ENCODE measurements at places on chromosomes 2 and 18.

GRCh38 chr2:29697715-29698114 is 223.7 kb downstream of the ALK start:
- no peak for DNase-seq
- no peaks in the 10 kb centered on the region for H3K36me3 ChIP-seq
- H3K27me3 ChIP-seq, result no peaks in the 10 kb centered on the region
- no peak overlapping the region for H3K4me3 ChIP-seq
- no peaks in the 10 kb centered on the region for H3K4me1 ChIP-seq

- H3K4me1 ChIP-seq, result peaks cover 21% of the 10 kb centered on the region
- DNase-seq, result no peak
- peak overlapping the region; percentile 72 for H3K27ac ChIP-seq
These were observed 825 bp downstream of the THUMPD2 start for GRCh38 chr2:39778233-39778632.

GRCh38 chr2:3434654-3435053 is 55.2 kb downstream of the TRAPPC12 start:
- H3K27me3 ChIP-seq, result no peaks in the 10 kb centered on the region
- no peak overlapping the region for H3K27ac ChIP-seq
- H3K36me3 ChIP-seq, result no peaks in the 10 kb centered on the region

- no peak overlapping the region for H3K27ac ChIP-seq
- H3K36me3 ChIP-seq, result no peaks in the 10 kb centered on the region
- H3K4me3 ChIP-seq, result no peak overlapping the region
- DNase-seq, result no peak
- H3K4me1 ChIP-seq, result no peaks in the 10 kb centered on the region
These were observed 575.1 kb upstream of the CDH7 start for GRCh38 chr18:65175681-65176080.

GRCh38 chr2:51344886-51345285 is 313.0 kb upstream of the NRXN1 start:
- no peaks in the 10 kb centered on the region for H3K36me3 ChIP-seq
- no peaks in the 10 kb centered on the region for H3K4me1 ChIP-seq
- DNase-seq, result no peak
- H3K4me3 ChIP-seq, result no peak overlapping the region

GRCh38 chr2:109124982-109125592 is 3.9 kb upstream of the SH3RF3 start:
- no peak overlapping the region for H3K4me3 ChIP-seq
- DNase-seq, result no peak
- H3K27me3 ChIP-seq, result no peaks in the 10 kb centered on the region
- no peaks in the 10 kb centered on the region for H3K36me3 ChIP-seq

- no peaks in the 10 kb centered on the region for H3K27me3 ChIP-seq
- no peaks in the 10 kb centered on the region for H3K36me3 ChIP-seq
- H3K4me3 ChIP-seq, result no peak overlapping the region
- H3K27ac ChIP-seq, result no peak overlapping the region
- no peaks in the 10 kb centered on the region for H3K4me1 ChIP-seq
These were observed 214.4 kb upstream of the SLC39A10 start for GRCh38 chr2:195442458-195443175.

- no peaks in the 10 kb centered on the region for H3K4me1 ChIP-seq
- H3K4me3 ChIP-seq, result no peak overlapping the region
- no peak for DNase-seq
- H3K36me3 ChIP-seq, result no peaks in the 10 kb centered on the region
These were observed 715.1 kb upstream of the CDH7 start for GRCh38 chr18:65035701-65036100.

DNA sequence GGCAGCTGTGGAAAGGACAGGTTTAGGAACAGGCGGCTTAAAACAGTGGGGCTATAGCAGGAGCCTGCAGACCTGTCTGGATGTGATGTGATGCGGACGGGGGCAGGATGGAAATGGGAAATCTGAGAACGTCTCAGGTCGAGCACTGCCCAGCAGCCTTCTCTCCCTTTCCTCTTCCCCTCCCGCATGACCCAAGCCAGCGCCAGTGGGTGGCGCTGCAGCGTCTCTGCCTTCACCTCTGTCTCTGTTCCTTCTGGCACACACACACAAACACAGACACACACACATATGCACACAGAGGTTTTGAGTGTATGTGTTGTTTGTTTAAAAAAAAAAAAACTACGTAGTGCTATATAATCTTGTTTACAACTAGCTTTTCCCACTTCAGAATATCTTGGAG is 82.0 kb upstream of the SLC66A3 start:
- H3K36me3 ChIP-seq, result no peaks in the 10 kb centered on the region
- H3K27ac ChIP-seq, result no peak overlapping the region
- no peak overlapping the region for H3K4me3 ChIP-seq
- no peak for DNase-seq
- H3K27me3 ChIP-seq, result no peaks in the 10 kb centered on the region
- H3K4me1 ChIP-seq, result no peaks in the 10 kb centered on the region

DNA sequence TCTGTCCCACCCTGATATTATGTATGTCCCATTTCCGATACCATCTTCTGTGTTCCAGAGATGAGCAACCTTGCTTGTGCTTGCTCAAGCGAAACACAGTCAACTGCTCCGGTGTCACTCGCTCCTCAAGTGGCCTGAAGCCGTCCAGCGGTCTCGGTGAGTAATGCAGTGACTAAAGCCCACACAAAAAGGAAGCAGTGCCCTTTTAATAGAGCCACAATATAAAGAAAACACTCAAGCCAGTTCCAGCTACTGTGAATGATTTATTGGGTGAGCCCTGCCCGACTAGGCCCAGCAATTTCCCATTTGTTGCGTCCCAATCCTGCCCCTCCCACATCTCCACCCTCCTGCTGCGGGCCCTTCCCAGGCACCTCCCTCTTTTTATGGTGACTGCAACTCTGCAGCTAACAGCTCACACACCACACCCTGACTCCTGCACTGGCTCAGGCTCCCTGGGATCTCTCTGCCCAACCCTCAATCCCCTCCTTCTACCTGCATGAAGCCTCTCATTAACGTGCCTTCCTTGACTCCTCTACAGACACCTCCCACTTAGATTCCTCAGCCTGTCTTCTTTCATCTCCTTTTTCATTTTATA is 44.2 kb upstream of the DSC1 start:
- no peaks in the 10 kb centered on the region for H3K36me3 ChIP-seq
- no peak overlapping the region for H3K27ac ChIP-seq
- no peaks in the 10 kb centered on the region for H3K27me3 ChIP-seq
- H3K4me1 ChIP-seq, result no peaks in the 10 kb centered on the region
- H3K4me3 ChIP-seq, result no peak overlapping the region

DNA sequence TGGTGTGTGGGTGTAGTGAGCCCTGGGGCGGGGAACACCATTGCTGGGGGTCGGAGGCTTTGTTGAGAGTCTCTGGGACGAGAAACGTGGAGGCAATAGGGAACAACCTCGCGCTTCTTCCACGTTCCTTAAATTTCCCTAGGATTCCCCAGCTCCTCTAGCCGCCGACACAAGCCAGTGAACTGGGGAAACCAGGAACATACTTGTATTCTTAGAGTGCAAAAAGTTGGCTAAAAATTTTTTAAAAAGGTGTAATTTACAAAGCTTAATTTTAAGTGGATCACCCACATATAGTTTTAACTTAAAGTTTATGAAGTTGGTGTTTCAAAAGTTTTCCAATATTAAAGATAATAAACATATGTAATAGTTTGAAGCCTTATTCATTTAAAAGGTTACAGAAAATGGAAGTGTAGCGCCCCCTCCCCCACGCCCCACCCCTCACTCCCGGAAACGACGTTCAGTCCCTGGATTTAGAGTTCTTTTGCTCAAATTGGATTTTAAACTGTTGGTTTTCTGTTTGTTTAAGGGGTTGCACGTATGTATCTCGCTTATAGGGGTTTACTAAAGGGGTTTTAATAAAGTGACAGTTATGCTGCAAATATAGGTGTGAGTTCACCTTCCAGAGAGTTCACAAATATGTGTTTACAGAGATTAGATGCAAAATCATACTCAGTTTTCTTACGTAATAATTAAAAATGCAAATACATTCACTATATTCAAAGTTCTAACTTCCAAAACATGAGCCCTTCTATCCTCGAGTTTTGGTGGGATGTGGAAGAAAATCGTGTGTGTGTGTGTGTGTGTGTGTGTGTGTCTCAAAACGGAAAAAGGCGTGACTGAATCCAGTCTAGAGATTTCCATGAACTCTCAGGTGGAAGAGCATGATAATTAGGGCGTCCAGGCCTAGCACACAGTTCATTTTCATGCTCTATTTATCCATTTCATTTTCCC is 872 bp downstream of the DSG2 start:
- peaks cover 13% of the 10 kb centered on the region for H3K27me3 ChIP-seq
- DNase-seq, result no peak
- no peaks in the 10 kb centered on the region for H3K36me3 ChIP-seq
- no peaks in the 10 kb centered on the region for H3K4me1 ChIP-seq
- peak overlapping the region; percentile 34 for H3K4me3 ChIP-seq

- H3K27ac ChIP-seq, result no peak overlapping the region
- H3K36me3 ChIP-seq, result no peaks in the 10 kb centered on the region
- DNase-seq, result no peak
- H3K27me3 ChIP-seq, result no peaks in the 10 kb centered on the region
These were observed 28.3 kb downstream of the ANKMY1 start for GRCh38 chr2:240529344-240529999.

DNA sequence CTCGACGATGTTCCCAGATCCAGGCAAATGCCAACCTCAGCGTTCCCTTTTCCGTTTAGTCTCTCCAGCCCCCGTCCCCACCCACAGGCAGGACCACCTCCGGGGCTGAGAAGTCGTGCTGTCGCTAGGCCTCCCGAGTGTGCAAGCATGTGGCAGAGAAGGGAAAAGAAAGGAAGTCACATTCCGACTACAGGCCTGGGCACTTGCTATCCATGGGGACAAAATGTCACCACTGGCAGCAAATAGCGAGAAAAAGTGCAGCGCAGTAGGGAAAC is 420 bp downstream of the PIGN start:
- H3K4me1 ChIP-seq, result peaks cover 51% of the 10 kb centered on the region
- peak overlapping the region; percentile 76 for H3K27ac ChIP-seq
- no peaks in the 10 kb centered on the region for H3K36me3 ChIP-seq
- peak overlapping the region; percentile 98 for H3K4me3 ChIP-seq
- DNase-seq, result no peak

- H3K27ac ChIP-seq, result no peak overlapping the region
- no peaks in the 10 kb centered on the region for H3K27me3 ChIP-seq
- no peaks in the 10 kb centered on the region for H3K4me1 ChIP-seq
- DNase-seq, result no peak
- no peak overlapping the region for H3K4me3 ChIP-seq
These were observed 122.7 kb downstream of the VIT start for GRCh38 chr2:36819095-36819711.

GRCh38 chr2:6352906-6353515 is 512.7 kb downstream of the CMPK2 start:
- no peak overlapping the region for H3K27ac ChIP-seq
- no peaks in the 10 kb centered on the region for H3K27me3 ChIP-seq
- no peak overlapping the region for H3K4me3 ChIP-seq
- no peaks in the 10 kb centered on the region for H3K36me3 ChIP-seq
- H3K4me1 ChIP-seq, result no peaks in the 10 kb centered on the region

- H3K4me1 ChIP-seq, result no peaks in the 10 kb centered on the region
- H3K27me3 ChIP-seq, result no peaks in the 10 kb centered on the region
- no peak overlapping the region for H3K4me3 ChIP-seq
- no peaks in the 10 kb centered on the region for H3K36me3 ChIP-seq
These were observed 15.1 kb downstream of the COBLL1 start for GRCh38 chr2:164826293-164827243.

DNA sequence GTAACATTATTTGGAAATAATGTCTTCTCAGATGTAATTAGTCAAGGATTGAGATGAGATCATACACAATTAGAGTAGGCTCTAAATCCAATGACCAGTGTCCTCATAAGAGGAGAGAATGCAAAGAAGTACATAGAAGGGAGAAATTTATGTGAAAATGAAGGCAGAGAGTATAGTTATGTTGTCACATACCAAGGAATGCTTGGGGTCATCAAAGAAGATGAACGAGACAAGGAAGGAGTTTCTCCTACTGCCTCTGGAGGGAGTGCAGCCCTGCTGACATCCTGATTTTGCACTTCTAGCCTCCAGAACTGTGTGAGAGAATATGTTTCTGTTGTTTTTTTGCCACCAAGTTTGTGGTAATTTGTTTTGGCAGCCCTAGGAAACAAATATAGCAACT is 100.1 kb downstream of the GALNT13 start:
- no peak overlapping the region for H3K27ac ChIP-seq
- no peaks in the 10 kb centered on the region for H3K27me3 ChIP-seq
- H3K4me3 ChIP-seq, result no peak overlapping the region
- no peak for DNase-seq
- H3K4me1 ChIP-seq, result no peaks in the 10 kb centered on the region

- peak overlapping the region; percentile 88 for H3K27ac ChIP-seq
- H3K27me3 ChIP-seq, result no peaks in the 10 kb centered on the region
- peak overlapping the region; percentile 46 for H3K4me3 ChIP-seq
- no peak for DNase-seq
- H3K4me1 ChIP-seq, result peaks cover 53% of the 10 kb centered on the region
These were observed 48.8 kb downstream of the C2orf42 start for GRCh38 chr2:70141902-70142589.

GRCh38 chr2:10514273-10514672 is 66.1 kb upstream of the ODC1 start:
- no peaks in the 10 kb centered on the region for H3K27me3 ChIP-seq
- H3K27ac ChIP-seq, result no peak overlapping the region
- H3K4me1 ChIP-seq, result no peaks in the 10 kb centered on the region
- H3K4me3 ChIP-seq, result no peak overlapping the region
- no peaks in the 10 kb centered on the region for H3K36me3 ChIP-seq

GRCh38 chr2:233798335-233799086 is 20.4 kb downstream of the MROH2A start:
- H3K4me1 ChIP-seq, result no peaks in the 10 kb centered on the region
- H3K4me3 ChIP-seq, result no peak overlapping the region
- H3K36me3 ChIP-seq, result no peaks in the 10 kb centered on the region
- DNase-seq, result peak; percentile 31
- H3K27me3 ChIP-seq, result no peaks in the 10 kb centered on the region

GRCh38 chr2:88693911-88694414 is 2.5 kb downstream of the RPIA start:
- H3K27ac ChIP-seq, result no peak overlapping the region
- no peak for DNase-seq
- H3K4me1 ChIP-seq, result peaks cover 46% of the 10 kb centered on the region
- no peaks in the 10 kb centered on the region for H3K27me3 ChIP-seq

- no peak for DNase-seq
- no peak overlapping the region for H3K4me3 ChIP-seq
- no peaks in the 10 kb centered on the region for H3K4me1 ChIP-seq
- no peaks in the 10 kb centered on the region for H3K36me3 ChIP-seq
These were observed 99.1 kb upstream of the HDAC4 start for GRCh38 chr2:239499726-239500573.

DNA sequence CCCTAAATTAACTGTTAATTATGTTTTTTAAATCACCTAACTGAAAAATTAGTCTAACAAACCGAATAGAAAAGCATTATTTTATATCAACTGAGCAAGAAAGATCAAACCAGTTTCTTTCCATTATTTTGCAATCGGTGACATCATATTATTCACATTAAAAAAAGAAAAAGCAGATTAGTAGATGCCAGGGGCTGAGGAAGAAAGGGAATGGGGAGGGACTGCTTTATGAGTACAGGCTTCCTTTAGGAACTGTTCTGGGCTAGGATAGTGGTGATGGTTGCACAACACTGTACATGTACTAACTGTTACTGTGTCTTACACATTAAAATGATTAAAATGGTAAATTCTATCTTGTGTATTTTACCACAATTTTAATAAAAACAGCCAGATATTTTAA is 59.3 kb downstream of the COBLL1 start:
- H3K27ac ChIP-seq, result no peak overlapping the region
- H3K4me1 ChIP-seq, result no peaks in the 10 kb centered on the region
- H3K4me3 ChIP-seq, result no peak overlapping the region
- no peaks in the 10 kb centered on the region for H3K27me3 ChIP-seq
- no peaks in the 10 kb centered on the region for H3K36me3 ChIP-seq
